ENCODE measurements at places on chromosomes 6 and 20.

- DNase-seq: no peak
These were observed 11.4 kb downstream of the ZNF831 start for GRCh38 chr20:59175002-59175401.

DNA sequence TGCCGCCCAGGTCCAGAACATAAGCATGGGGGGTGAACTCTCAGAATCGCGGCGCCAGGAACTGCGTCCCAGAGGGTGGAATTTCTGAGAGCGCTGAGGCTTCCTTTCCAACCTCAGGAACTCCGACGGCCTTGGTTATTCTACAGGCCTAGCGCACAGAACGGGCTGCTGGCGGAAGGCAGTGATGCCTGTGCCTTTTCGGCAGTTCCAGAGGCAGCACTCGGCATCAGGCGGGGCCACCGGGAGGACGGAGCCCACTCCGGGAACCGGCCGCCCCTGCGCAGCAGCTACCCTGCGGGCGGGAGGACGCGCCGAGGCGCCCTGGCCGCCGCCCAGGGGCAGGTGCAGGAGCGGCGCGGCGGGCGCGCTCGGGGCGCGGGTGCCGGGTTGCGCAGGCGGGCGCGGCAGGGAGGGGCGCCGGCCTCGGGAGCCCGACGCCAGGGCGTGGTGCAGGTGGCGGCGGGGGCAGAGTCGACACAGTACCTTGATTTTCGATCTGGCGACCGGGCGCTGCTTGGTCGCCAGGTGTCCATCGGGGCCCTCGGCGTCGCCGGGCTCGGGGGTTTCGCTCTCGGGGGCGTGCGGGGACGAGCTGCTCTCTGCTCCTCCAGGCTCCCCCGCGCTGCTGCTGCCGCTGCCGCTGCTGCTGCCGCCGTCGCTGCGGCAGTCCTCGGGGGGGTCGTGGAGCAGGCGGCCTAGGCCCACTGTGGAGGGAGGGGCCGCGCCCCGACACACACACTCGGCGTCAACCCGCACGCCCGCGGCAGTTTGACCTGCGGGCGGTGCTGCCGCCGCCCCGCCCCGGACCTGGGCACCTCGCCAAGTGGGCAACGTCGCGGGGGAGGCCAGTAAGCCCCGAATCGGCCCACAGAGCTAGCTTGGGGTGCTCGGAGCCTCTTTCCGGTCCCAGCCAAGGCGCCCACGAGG, 1.3 kb downstream of the OVOL2 start:
- peak; percentile 75 for DNase-seq

DNA sequence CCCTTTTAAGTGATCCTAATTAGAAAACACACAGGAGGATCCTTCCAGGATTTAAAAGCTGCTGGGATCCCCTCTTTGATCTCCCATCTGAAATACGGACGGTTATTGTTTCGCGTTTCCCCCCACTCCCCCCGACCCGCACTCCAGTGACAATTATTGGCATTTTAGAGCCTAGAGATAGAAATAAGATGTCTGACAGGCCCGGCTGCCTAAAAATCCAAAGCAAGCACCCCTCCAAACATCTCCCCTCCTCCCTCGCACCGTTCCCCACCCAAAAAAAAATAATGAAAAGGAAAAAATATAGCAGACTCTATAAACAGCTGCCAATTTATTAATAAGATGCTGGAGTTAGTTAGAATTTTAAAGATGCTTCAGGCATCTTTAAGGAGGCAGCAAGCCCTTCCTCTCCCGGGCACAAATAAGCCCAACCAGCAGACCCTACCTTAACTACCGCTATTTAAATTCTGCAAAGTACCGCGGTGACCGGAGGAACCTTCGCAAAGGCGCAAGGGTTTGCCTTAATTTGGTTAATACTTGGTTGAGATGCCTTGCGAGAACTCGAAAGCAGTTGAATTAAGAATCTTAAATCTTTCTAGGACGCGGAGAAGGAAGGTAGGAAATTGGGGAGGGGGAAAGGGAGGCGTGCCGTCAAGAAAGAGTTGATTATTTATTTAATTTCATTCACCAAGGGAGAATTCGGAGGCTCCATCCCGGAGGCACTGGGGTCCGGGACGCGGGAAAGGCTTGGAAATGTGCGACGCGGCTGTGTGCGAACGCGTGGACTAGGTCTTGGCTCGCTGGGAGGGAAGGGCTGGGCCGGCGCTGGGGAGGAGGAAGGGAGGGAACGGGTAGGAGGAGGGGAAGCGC, 1.5 kb upstream of the ISM1 start:
- DNase-seq: no peak

- DNase-seq: peak; percentile 61
These were observed 128.8 kb downstream of the DHX35 start for GRCh38 chr20:39090906-39091305.

- no peak for DNase-seq
These were observed 708.4 kb upstream of the EPHA7 start for GRCh38 chr6:94127716-94128115.

DNA sequence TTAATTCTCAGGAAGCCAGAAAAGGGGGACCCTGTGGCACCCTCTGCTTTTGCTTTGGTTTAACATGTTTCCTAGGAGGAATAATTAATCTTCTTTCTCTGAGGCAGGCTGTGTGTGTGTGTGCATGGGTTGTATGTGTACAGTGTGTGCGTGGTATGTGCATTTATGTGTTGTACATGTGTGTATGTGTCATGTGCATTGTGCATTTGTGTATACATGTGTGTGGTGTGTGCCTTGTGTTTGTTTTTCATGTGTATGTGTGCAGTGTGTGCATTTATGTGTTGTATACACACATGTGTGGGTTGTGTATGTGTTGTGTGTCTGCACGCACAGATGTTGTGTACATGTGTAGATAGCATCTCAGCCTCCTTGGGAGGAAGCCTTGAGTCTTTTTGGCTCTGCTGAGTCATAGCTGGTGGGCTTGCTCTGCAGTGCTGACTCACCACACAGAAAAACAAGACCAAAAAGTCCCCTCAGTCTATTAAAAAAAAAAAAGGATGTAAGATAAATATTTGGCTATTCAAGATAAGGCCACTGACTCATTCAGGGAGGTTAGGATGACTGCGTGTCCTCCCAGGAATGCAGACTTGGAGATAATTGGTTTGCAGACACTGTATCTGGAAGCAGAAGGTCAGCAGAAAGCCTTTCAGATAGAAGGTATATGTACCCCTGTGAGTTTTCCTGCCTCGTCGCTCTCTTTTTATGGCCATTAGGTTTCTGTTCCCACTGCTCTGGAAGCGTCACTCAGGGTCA, 58.6 kb downstream of the SYNJ2 start:
- DNase-seq: no peak

DNA sequence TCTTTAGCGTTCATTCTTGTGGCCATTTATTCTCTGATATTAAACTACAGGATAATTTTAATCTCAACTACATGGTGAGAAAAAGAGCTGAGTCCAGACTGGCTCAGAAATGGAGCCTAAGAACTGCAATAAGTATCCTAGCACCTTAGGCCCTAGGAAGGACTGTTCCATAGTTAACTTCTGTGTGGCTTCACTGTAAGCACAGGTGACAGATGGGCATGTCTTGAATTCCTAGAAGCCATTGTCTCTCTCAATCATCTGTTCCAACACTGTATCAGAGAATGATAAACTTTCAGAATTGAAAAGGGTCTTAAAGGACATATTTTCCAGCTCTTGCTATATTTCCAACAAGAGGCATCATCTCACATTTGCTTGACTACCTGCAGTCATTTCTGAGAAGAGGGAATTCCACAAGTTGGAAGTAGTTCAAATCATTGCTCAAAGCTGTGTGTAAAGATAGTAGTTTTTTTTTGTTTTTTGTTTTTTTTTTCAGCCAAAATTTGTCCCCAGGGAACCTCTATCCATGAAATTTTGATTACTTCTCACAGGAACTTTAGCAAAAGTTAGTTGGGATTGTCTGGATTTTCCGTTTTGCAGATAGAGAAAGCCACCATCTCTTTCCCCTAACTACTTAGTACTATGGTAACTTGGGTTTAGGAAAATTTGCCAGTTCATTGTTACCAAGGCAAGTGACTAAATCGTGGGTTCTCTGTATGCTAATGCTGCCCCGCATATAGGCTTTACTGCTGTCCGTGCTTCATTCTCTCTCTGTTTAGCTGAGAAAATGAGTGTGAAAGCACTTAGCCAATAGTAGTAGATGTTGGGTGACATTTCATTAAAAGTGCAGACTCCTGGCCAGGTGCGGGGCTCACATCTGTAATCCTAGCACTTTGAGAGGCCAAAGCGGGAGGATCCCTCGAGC, 47.2 kb downstream of the KCNS1 start:
- no peak for DNase-seq

GRCh38 chr6:163651915-163652668, 237.6 kb downstream of the QKI start:
- no peak for DNase-seq

- no peak for DNase-seq
These were observed 176.2 kb downstream of the ISM1 start for GRCh38 chr20:13397300-13397724.

DNA sequence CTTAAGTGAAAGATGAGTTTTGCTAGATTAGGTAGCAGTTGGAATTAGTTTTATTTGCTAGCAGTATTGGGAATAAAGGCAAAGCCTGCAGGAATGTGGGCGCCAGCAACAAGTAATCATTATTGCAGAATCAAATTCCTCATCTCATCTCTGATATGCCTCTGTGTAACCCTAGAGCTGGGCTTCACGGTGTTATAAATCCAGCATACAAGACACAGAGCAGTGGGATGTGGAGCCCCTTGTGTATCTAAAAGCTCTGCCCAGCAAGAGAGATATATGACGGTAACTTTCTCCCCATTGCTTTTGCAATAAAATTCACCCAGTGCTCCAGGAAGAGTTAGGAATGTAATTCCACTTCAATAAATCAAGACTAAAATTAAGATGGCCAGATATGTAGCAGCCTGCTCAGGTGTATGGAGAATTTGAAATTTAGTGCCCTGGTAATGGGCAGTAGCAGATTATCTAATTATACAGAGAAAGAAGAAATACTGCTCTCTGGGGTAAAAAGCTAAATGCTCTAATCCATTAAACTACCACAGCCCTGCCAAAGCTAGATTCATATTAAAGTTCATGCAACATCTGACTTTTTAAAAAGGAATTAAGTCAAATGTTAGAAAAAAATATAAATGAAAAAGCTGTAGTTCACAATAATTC, 5.6 kb upstream of the BLOC1S5 start:
- DNase-seq: no peak

DNA sequence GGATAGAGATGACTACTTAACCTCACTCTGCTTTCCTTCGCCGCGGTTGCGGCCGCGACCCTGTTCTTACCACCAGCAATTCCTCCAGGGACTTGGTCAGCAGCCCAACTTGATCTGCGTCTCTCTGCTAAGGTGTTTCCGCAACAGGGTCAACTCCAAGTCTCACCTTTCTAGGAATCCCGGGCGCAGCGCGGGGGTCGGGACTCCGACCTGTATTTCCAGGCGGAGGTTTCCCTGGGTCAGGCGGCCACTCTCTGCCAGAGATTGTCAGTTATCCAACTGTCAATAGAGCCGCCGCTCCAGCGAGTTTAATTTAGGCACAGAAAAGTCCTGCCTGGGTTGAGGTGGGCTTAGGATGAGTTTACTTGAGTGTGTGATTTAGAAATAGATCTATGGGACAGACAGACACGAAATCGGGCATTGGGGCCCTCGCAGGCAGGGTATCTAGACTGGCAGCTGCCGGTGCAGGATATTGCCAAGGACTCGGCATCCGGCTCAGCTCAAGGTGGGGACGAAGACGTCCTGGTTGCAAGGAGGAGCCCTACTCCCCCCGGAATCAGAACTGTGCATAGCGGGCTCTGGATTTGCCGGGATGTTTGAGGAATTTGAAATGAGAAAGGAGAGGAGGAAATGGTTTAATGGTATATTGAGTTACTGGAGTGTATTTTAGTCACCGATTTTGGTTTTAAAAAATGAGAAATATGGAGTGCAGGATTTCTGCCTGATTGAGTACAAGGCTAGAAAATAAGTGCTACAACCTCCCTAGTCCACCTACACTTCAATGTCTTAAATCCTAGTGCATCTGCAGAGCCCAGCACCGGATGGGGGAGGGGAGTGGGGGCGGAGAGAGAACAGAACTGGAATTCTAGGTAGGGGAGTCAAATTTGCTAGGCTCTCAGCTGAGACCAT, 23.7 kb downstream of the POM121L2 start:
- DNase-seq: no peak

DNA sequence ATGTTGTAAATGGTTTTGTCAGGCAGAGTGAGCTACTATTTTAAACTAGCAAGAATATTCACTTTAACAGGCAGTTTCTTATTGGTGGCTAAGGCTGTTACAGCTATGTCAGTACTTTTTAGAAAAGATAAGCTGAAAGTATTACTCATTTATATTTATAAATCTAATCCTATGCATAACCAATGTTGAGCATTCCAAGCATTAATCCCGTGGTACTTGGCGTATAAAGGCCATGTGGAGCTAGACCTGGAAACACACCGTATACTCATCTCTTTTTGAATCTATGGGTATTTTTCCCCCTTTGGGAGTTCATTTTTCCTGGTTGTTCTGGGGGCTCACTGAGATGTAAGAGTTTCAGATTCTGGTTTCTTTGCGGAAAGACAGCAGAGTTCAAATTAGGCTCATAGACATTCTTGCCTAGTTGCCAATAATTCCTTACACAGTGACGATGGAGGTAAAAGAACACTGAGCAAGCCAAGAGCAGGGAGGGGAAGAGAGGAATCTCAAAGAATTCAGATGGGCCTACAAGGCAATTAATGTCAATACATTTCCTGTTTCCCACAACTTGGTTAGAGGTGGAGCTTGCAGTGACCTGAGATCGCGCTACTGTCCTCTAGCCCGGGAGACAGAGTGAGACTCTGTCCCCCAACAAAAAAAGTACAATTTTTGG, 211.5 kb downstream of the SOX4 start:
- DNase-seq: no peak

- peak; percentile 97 for DNase-seq
These were observed 18.2 kb upstream of the OCSTAMP start for GRCh38 chr20:46568570-46569129.

DNA sequence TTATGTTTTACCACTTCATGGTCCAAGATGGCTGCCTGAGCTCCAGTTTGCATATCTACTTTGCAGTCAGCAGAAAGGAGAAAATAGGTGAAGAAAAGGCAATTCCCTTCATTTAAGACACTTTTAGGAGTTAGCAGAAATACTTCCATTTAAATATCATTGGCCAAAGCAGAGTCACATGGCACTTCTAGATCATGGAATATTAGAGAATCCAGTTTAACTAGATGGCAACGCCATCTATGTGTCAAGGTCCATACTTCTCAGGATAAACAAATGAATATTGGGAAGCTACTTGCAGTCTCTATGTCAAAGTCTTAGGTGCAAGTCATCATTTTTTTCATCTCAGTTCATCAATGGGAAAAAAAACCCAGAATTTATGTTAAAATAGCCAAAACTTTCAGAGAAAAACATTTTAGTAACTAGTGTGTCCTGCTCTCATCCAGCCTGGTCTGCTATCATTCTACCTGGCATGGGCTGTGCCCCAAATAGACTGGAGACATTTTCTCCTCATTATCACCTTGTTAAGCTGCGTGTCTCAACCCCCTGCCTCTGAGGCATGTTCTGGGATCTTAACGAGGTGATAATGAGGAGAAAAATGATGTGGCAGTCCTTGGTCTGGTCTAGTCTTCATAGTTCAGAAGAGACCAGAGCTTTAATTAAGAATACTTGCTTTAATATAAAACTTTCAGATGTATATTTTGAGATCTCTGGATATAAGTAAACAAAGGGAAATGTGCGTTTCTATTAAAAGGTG, 227.3 kb downstream of the TBX18 start:
- no peak for DNase-seq

GRCh38 chr6:167103041-167103891, 19.6 kb upstream of the CCR6 start:
- no peak for DNase-seq

GRCh38 chr6:15389084-15389764, 143.4 kb downstream of the JARID2 start:
- no peak for DNase-seq

- peak; percentile 80 for DNase-seq
These were observed 1.8 kb downstream of the PCSK2 start for GRCh38 chr20:17228624-17229061.

- no peak for DNase-seq
These were observed 2.9 kb upstream of the HIVEP2 start for GRCh38 chr6:142947714-142948480.
